ENCODE measurements at places on chromosomes 5 and 9.

DNA sequence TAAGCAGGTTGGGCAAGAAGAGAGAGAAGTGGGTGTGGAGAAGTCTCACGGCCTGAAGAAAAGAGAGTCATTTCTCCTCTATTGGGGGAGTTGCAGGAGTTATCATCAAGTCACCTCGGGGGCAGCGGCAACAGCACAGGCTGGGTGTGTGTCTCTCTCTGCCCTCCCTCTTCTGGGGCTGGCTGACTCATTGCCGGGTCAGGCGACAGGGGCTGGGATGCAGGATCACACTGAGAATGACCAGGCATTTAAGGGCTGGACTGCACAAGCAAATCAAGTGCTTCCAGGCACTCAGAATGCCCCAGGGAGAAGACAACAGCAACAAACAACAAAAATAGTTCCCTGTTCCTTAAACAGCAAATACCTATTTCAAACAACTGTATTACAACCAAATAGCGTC is 6.3 kb upstream of the EQTN start:
- no peaks in the 10 kb centered on the region for H3K4me1 ChIP-seq
- no peak overlapping the region for H3K27ac ChIP-seq
- no peaks in the 10 kb centered on the region for H3K36me3 ChIP-seq
- no peak overlapping the region for H3K4me3 ChIP-seq
- peak; percentile 37 for DNase-seq

DNA sequence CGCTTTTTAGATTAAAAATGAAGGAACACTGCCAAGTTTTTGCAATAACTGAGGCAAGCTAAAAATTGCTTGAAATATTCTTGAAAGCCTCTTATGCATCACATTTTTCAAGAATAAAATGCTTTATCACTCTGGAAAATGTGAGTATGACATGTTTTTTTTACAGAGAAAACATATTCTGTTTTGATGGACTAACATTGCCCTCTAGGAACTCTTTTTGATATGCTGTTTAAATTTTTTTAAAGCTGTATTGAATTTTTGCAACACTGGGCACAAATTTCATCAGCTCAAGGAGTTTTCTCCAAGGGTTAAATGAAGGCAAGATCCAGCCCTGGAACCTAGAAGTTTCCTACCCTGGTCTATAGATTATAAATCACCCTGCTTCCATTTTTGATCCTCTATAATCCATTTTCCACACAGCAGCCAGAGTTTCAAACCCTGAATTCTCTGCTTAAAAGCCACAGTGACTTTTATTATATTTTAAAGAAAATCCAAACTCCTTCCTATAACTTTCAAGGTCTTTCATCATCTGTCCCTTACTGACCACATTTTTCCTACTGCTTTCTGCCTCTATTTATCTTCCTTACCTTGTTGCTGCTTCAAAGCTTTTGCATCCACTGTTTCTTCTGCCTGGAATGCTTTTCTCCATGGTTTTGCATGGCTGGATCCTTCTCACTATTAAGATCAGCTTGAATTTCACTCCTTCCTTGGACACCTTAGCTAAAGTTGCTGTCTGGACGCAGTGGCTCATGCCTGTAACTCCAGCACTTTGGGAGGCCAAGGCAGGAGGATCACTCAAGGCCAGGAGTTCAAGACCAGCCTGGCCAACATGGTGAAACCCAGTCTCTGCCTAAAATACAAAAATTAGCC is 60.9 kb downstream of the IL31RA start:
- no peaks in the 10 kb centered on the region for H3K36me3 ChIP-seq
- no peak for DNase-seq

- peak overlapping the region; percentile 98 for H3K27ac ChIP-seq
- no peaks in the 10 kb centered on the region for H3K27me3 ChIP-seq
- DNase-seq, result peak; percentile 91
- no peak overlapping the region for H3K4me3 ChIP-seq
- H3K36me3 ChIP-seq, result no peaks in the 10 kb centered on the region
Measured at GRCh38 chr9:113620377-113621161, 157.0 kb downstream of the RGS3 start.

GRCh38 chr5:89342106-89342876 is 459.3 kb upstream of the MEF2C start:
- no peak overlapping the region for H3K27ac ChIP-seq
- H3K36me3 ChIP-seq, result no peaks in the 10 kb centered on the region
- no peak for DNase-seq

DNA sequence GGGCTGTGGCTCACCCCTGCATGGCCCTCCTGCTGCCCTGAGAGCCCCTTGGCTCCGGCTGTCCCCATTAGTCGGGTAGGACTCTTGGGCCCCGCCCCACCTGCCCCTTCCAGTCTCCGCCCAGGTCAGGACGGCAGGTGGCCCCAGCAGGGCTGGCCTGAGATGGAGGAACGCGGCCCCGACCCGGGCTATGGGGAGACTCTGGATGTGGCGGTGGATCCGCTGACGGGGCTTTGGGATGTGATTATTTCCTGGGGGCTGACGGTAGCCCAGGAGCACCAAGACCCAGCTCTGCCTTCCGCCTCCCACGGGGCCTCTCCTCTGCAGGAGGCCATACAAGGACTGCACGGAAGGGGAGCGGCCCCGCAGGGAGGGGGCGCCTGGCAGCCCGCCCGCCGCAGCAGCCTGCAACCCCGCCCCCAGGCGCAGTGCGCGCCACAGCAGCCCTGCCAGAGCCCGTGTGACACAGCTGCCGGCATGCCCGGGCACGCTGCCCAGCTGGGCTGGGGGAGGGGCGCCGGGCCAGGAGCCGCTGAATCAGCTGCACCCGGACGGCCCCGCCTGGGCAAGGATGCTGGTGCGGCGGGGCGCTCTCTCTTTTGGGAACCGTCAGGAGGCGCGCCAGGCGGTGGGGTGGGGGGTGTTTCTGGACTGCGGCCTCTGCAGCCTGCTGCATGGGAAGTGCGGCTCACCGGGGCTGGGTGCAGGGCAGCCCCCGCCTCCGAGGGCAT is 9.2 kb downstream of the TMEM250 start:
- no peak overlapping the region for H3K4me3 ChIP-seq
- no peaks in the 10 kb centered on the region for H3K27me3 ChIP-seq
- peak overlapping the region; percentile 75 for H3K27ac ChIP-seq
- peak; percentile 94 for DNase-seq
- H3K4me1 ChIP-seq, result peaks cover 30% of the 10 kb centered on the region
- H3K36me3 ChIP-seq, result no peaks in the 10 kb centered on the region

- DNase-seq, result no peak
- no peaks in the 10 kb centered on the region for H3K27me3 ChIP-seq
- no peak overlapping the region for H3K4me3 ChIP-seq
- no peak overlapping the region for H3K27ac ChIP-seq
- no peaks in the 10 kb centered on the region for H3K36me3 ChIP-seq
Measured at GRCh38 chr5:15070907-15071306, 199.3 kb upstream of the ANKH start.

DNA sequence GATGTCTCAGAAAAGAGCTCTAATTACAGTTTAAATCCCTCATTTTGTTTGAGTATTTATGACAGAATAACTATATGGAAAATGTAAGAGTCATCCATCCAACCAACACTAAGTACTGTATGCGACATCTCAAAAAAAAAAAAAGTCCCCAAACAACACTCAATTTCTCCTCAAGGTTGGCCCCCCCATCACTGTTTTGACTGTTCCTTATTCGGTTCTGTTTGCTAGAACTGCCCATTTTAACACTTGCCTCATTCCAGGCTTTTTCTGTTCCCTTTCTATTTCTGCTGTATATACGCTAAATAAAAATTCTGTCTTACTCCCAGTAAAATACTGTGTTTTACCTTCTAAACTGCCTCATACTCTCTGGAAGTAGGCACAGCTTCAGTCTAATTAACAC is 25.2 kb downstream of the GLDC start:
- no peaks in the 10 kb centered on the region for H3K4me1 ChIP-seq
- H3K27me3 ChIP-seq, result no peaks in the 10 kb centered on the region
- no peak for DNase-seq
- H3K4me3 ChIP-seq, result no peak overlapping the region

GRCh38 chr9:98429613-98430012 is 174.2 kb upstream of the TBC1D2 start:
- H3K27ac ChIP-seq, result no peak overlapping the region
- no peak overlapping the region for H3K4me3 ChIP-seq
- no peaks in the 10 kb centered on the region for H3K36me3 ChIP-seq
- no peak for DNase-seq

DNA sequence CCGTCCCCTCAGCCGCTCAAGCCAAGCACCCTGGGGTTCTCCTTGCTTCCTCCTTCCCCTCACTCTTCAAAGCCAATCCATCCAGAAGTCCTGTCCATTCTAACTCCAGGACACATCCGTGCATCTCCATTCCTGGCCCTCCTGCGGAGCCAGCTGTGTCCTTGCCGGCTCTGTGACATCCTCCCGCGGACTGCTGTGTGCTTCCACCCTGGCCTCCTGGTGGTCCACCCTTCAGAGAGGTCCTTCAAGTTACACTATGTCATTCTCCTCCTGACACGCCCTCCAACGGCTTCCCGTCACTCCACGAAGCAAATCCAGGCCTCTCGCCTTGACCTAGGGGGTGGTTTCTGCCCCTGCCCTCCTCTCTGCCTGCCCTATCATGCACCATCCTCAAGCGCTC is 13.0 kb upstream of the SCGB3A1 start:
- no peak for DNase-seq
- H3K27me3 ChIP-seq, result no peaks in the 10 kb centered on the region
- H3K27ac ChIP-seq, result no peak overlapping the region
- no peaks in the 10 kb centered on the region for H3K36me3 ChIP-seq
- no peaks in the 10 kb centered on the region for H3K4me1 ChIP-seq

GRCh38 chr9:109992293-109992692 is 212.3 kb downstream of the PALM2AKAP2 start:
- no peaks in the 10 kb centered on the region for H3K27me3 ChIP-seq
- no peak for DNase-seq
- no peak overlapping the region for H3K4me3 ChIP-seq
- H3K36me3 ChIP-seq, result no peaks in the 10 kb centered on the region
- no peak overlapping the region for H3K27ac ChIP-seq
- H3K4me1 ChIP-seq, result no peaks in the 10 kb centered on the region

GRCh38 chr9:133252301-133253020 is 22.5 kb downstream of the ABO start:
- no peaks in the 10 kb centered on the region for H3K36me3 ChIP-seq
- no peak overlapping the region for H3K4me3 ChIP-seq
- H3K27ac ChIP-seq, result peak overlapping the region; percentile 69
- peaks cover 18% of the 10 kb centered on the region for H3K4me1 ChIP-seq
- no peaks in the 10 kb centered on the region for H3K27me3 ChIP-seq

DNA sequence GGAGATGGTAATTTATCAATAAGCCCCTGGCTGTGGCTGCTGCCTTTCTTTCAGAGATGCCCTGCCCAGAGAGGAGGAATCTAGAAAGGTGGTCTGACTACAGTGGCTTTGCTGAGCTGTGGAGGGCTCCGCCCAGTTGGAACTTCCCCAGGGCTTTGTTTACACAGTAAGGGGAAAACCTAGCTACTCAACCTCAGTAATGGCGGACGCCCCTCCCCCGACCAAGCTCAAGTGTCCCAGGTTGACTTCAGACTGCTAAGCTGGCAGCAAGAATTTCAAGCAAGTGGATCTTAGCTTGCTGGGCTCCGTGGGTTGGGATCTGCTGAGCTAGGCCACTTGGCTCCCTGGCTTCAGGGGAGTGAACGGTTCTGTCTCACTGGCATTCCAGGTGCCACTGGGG is 865.4 kb upstream of the ACO1 start:
- DNase-seq, result peak; percentile 39
- no peak overlapping the region for H3K4me3 ChIP-seq
- no peak overlapping the region for H3K27ac ChIP-seq
- H3K36me3 ChIP-seq, result no peaks in the 10 kb centered on the region
- no peaks in the 10 kb centered on the region for H3K27me3 ChIP-seq
- H3K4me1 ChIP-seq, result no peaks in the 10 kb centered on the region

- no peak overlapping the region for H3K4me3 ChIP-seq
- H3K36me3 ChIP-seq, result no peaks in the 10 kb centered on the region
- no peaks in the 10 kb centered on the region for H3K27me3 ChIP-seq
- no peak for DNase-seq
- H3K27ac ChIP-seq, result no peak overlapping the region
- no peaks in the 10 kb centered on the region for H3K4me1 ChIP-seq
Measured at GRCh38 chr5:167305591-167306213, 985.7 kb upstream of the WWC1 start.

- no peak overlapping the region for H3K4me3 ChIP-seq
- no peaks in the 10 kb centered on the region for H3K36me3 ChIP-seq
- H3K4me1 ChIP-seq, result peaks cover 5% of the 10 kb centered on the region
- peak; percentile 20 for DNase-seq
Measured at GRCh38 chr5:166595274-166595951, 1696.0 kb upstream of the WWC1 start.

Data from hepatocyte (in vitro differentiated cells).